ENCODE measurements at places on chromosomes 13 and 19.

DNA sequence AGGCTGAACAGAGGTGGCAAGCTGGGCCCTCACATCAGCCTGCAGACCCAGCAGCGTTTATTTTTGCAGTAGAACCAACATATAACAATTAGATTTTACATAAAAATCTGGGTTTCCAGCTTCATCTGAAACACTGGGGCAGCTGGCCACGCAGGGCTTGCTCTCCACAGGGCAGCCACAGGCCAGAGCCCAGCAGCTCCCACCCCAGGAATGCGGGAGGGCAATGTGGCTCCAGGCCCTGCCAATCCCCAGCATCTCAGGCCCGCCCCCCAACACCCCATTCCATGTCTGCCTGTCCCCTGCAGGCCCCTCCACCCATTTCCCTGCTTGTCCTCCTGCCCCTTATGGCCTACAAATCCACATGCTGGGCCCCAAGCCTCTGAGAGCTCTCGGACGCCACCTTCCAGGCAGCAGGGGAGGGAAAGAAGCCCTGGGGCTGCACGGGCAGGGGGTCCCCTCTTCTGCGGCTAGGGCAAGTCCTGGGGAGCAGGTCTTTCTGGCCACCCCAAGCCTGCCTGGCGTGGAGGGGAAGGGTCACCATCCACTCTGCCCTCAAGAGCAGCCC, 15.0 kb upstream of the VSTM2B start:
- no peak for DNase-seq

GRCh38 chr13:104491916-104492315, 1425.7 kb upstream of the SLC10A2 start:
- no peak for DNase-seq

DNA sequence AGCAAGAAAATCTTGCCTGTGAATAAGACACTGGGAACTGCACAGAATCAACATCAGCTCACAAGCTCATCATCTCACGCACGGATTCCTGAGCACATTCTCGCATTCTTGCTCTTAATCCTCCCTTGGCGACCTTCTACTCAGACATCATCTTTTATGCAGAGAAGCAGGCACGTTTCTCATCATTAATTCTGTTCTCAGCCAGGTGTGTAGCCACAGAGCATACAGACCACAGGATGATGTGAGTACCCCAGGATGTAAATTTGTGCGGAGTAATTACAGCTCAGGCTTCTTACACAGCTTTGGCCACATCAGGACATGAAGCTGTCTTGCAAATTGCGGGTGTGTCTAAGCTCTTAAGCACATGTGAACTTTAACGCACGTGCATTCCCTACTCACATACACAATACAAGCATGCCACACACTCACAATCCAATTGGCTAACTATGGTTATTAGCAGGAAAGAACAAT, 36.5 kb upstream of the SACS start:
- no peak for DNase-seq

- DNase-seq, result no peak
Measured at GRCh38 chr19:18995804-18996241, 37.5 kb downstream of the SUGP2 start.

DNA sequence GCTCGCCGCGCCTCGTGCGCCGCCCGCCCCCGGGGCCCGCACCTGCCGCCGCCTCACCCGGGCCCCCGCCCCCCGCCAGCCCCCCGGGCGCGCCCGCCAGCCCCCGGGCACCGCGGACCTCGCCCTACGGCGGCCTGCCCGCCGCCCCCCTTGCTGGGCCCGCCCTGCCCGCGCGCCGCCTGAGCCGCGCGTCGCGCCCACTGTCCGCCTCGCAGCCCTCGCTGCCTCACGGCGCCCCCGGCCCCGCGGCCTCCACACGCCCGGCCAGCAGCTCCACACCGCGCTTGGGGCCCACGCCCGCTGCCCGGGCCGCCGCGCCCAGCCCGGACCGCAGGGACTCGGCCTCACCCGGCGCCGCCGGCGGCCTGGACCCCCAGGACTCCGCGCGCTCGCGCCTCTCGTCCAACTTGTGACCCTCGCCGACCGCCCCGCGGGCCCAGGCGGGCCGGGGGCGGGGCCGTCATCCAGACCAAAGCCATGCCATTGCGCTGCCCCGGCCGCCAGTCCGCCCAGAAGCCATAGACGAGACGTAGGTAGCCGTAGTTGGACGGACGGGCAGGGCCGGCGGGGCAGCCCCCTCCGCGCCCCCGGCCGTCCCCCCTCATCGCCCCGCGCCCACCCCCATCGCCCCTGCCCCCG, 17.2 kb downstream of the POLRMT start:
- DNase-seq, result no peak

- no peak for DNase-seq
Measured at GRCh38 chr19:4084547-4084877, 17.8 kb upstream of the ZBTB7A start.

GRCh38 chr13:30847650-30848307, 58.3 kb upstream of the MEDAG start:
- DNase-seq, result peak; percentile 6

DNA sequence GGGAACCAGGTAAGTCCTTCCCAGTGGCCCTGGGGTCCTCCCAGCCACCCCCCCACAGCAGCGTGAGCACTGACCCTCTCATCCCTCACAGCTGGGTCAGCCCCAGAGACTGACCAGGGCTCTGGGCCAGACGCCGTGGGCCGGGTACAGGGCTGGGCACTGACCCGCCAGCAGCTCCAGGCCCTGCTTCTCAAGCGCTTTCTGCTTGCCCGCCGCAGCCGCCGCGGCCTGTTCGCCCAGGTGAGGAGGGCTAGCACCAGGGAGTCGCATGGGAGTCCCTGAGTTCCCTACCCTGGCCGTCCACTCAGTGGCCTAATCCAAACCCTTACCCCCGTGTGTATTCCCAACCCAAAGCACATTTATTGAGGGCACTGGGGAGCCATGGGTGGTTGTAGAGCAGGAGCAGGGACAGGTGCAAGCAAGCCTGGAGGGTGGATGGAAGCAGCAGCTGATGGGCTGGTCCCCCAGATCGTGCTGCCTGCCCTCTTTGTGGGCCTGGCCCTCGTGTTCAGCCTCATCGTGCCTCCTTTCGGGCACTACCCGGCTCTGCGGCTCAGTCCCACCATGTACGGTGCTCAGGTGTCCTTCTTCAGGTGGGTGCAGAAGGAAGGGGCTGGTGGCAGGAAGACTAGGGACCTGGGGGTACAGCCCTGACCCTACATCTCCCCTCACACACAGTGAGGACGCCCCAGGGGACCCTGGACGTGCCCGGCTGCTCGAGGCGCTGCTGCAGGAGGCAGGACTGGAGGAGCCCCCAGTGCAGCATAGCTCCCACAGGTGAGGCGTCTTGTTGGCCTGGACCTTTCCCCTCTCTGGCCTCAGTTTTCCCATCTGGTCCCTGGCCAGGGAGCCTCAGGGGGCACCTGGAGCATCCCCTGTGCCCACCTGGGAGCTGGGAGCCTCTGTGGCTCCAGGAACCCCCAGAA, 12.6 kb upstream of the ARHGAP45 start:
- no peak for DNase-seq

DNA sequence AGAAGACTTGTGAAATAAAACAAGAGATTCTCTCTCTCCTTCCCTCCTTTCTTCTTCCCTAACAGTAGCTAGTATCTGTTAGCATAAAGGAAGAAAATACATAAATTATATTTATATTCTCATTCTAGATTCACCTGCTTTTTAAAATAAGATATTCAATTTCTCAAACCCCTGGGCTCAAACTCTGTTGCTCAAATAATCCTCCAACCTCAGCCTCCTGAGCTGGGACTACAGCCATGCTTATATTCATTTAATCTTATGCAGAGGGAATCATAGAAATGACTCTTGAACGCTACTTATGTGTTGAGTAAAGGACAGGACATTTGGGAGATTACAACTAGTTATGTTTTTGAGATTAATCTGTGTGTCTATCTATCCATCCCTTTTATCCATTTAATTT, 56.2 kb downstream of the GPC5 start:
- no peak for DNase-seq

- peak; percentile 46 for DNase-seq
Measured at GRCh38 chr19:46954993-46955812, 64.4 kb upstream of the NPAS1 start.

DNA sequence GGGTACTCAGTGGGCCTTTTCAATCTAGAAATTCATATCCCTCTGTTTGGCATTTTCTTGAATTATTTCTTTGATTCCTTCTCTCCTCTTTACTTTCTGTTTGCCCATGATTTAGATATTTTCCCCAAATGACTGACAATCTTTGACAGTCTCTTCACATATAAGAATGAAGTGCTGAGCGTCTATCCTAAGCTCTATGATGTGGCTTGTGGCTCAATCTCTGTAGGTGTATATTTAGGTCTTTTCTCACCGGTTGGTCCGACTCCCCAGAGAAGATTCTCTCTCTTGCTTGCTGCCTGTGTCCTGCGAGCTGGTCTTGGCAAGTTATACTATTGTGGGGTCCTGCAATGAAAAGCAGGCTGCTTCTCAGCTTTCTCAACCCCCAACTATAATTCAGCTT, 29.0 kb downstream of the FLT3 start:
- DNase-seq, result no peak

- no peak for DNase-seq
Measured at GRCh38 chr19:40588926-40589569, 12.1 kb upstream of the LTBP4 start.

GRCh38 chr19:35715355-35715809, 2.4 kb upstream of the KMT2B start:
- no peak for DNase-seq

- DNase-seq, result no peak
Measured at GRCh38 chr19:17943274-17944221, 10.7 kb downstream of the CCDC124 start.

GRCh38 chr13:114062754-114063153, 69.7 kb downstream of the RASA3 start:
- DNase-seq, result no peak

DNA sequence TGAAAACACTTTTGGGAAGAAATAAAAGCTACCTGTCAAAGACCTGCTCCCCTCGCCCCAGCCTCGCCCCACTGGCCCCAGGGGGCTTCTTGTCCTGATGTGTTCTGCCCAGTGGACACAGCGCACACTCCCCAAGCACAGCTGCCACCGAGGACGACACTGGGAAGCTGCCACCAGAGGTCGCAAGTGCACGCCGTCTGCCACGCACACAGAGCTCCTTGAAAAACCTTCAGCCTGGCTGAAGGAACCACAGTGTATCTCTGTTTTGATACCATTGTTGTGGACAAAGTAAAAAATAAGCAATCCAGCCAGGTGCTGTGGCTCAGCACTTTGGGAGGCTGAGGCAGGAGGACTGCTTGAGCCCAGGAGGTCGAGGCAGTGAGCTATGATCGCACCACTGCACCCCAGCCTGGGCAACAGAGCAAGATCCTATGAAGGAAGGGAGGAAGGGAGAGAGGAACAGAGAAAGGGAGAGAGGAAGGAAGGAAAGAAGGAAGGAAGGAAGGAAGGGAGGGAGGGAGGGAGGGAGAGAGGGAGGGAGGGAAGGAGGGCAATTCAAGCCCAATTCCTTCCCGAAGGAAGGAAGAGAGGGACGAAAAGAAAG, 57.3 kb downstream of the CEBPG start:
- peak; percentile 53 for DNase-seq

DNA sequence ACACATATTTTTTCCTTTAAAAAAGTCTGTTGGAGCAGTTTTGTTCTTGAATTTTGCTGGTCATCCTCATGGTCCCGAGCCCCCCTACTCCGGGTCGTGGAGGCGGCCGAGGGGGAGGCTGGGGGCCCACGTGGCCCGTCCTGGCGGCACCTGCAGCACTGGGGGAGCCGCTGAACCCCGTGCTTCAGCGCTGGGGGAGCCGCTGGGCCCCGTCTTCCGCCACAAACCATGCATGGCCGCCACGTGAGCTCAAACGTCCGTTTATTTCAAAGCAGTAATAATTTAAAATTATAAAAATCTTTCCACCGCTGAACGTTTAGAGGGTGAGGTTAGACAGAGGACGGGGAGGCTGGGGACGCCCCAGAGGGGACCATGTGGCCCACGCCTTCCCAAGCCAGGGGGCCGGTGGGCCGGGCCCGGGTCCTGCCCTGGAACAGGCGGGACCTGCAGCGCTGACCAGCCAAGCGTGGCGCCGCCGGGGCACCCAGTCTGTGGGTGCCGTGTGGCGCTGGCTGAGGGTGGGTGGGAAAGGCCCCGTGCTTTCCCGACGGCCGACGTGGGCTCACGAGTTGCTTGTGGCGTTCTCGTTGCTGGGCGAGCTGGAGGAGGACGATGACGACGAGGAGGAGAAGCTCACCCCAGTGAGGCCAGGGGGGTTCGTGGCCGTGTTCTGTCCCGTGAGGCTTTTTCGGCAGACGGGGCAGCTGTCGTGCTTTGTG, 8.0 kb downstream of the FGF22 start:
- DNase-seq, result no peak

DNA sequence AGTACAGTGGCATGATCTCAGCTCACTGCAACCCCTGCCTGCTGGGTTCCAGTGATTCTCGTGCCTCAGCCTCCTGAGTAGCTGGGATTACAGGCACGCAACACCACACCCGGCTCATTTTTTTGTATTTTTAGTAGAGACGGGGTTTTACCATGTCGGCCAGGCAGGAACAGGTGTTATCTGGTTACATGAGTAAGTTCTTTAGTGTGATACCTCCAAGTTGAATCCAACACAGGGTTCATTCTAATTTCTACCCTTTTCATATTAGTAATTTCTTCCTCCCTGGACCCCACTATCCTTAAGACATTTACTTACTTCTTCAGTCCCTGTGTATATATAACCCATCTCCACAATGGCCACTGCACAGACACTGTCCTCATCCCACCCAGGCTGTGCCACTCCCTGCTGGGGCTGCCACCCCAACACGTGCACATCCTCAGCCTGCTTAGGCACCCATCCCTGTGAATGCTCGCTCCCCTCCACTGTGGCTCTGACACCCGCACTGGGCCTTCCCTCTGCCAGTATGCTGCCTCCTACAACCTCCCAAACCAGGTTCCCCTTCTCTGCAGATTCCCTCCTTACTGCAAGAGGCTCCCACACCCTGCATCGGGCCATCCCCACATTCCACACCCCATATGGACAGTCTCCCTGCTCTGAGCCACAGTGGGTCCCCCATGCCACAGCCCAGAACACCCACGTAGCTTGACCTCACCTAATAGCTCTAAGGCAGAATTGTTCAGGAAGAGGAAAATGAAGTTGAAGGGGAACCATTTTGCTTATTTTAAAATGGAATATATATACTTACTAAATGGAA, 147.1 kb downstream of the TBC1D4 start:
- no peak for DNase-seq

- no peak for DNase-seq
Measured at GRCh38 chr19:37953171-37953917, 46.3 kb downstream of the SIPA1L3 start.

DNA sequence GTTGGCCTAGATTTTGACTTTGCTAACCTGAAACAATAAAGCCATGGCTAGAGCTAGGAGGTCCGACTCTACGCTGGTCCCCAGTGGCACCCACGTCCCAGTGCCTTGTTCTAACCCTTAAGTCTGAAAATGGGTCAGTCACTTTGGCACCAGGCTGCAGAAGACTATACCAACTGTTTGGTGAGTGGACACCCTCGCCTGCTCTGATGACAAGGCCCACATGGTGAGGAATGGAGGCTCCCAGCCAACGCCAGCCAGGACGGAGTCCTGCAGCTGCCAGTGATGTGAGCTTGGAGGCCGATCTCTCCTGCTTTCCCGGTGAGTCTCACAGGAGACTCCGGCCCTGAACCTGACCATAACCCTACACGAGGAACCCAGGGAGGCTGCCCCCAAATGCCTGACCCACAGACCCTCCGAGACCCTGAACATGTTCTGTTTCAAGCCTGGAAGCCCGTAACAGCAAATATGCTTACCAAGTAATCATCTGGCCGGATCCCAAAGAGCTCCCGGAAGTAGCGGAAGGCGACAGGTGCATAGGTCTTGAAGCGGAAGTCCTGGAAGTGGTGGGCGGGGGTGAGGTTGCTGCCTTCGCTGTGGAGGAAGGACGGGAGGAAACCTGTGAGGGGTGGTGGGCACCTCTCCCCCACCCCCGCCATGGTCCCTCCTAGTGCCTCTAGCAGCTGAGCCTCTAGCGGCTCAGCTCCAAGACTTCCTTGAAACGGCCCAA, 34.1 kb upstream of the CACTIN start:
- no peak for DNase-seq

Measured in stimulated activated naive CD4-positive, alpha-beta T cell treated with Interleukin-2 at 50 U/mL for 16 hours (primary cell).